SJCRH30 (cell line): ENCODE measurements at places on chromosomes 13 and 19.

DNA sequence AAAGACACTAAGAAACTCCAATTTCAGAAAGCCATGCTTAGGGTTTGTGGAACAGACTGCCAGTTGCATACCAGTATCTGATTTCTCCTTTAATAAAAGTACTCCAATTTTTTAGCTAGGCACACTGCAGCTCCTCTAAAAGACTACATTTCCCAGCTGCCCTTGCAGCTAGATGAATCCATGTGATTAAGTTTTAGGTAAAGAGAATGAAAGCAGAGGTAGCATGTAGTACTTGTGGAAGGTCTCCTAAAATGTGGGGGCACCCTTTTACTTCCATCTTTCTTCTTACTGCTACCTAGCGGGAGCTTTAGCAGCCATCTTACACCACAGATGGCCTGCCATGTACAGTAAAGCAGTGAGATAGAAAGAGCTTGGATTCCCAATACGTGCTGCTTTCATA, 33.0 kb upstream of the TSC22D1 start:
- no peak for DNase-seq

DNA sequence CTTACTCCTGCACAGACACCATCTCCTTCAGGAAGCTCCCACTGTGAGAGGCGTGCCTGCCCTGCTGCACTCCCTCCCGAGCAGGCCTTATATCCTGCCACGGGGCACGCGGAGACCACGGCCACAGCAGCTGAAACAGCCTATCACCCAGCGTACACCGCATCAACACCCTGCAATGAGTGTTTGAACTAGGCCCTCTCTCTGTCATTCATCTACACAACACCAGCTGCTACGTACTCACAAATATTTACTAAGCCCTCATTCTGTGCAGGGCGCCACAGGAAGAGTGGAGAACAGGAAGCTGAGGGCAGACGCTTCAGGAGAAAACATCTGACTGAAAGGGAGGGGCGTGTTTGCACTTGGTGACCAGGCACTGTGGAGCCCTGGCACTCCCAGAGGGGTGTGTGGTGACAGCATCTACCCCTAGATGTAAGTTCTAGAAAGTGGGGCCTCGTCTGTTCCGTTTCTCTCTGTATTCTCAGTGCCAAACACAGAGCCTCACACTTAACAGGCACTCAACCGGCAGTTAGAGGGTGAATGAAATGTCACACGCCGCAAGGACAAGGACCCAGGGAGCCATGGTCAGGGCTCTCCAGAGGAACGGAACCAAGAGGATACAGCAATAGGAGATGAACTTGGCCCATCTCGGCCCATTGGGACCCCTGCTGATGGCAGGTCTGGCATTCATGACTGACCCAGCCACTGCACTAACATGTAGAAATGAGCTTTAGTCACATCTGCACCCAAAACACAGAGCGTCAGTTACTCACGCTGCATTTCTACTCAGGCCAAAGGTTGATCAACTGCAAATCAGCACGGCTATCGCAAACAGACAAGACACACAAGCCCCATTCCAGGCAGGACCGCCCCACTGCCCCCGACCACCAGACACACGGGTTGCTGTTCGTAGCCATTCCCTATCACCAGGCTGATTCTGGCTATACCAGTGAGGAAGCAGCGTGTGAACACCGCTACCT, 15.7 kb downstream of the RANBP3 start:
- peak; percentile 88 for DNase-seq

GRCh38 chr13:97548138-97548537, 114.2 kb downstream of the RAP2A start:
- DNase-seq: no peak

- DNase-seq: no peak
Observed at GRCh38 chr19:17751912-17752273, 616 bp downstream of the FCHO1 start.

GRCh38 chr13:96450326-96451020, 360.6 kb downstream of the HS6ST3 start:
- DNase-seq: no peak
